Natural killer cell treated with Interleukin-12 subunit alpha and Interleukin-12 subunit beta and Interleukin-15 and Interleukin-18, amount 100 ng/mL, for 72 hours (primary cell): ENCODE measurements at places on chromosomes 12 and 14. TPM values are rescaled to one million over a fixed set of nuclear protein-coding genes. Genes with fewer than 3 reads are reported as not detected.

- DNase-seq = no peak
These were observed 147.5 kb downstream of the SLC2A13 start for GRCh38 chr12:39958377-39958776.

DNA sequence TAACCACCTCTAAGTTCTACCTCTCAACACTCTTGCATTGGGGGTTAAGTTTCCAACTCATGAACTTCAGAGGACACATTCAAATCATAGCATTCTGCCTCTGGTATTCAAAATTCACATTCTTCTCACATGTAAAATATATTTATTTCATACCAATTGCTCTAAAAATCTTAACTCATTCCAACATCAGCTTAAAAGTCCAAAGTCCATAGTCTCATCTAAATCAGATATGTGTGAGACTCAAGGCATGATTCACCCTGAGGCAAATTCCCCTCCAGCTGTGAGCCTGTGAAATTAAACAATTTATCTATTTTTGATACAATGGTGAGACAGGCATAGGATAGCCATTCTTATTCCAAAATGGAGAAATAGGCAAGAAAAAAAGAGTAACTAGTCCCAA, 214.0 kb downstream of the RGS6 start:
- no peak for DNase-seq

DNA sequence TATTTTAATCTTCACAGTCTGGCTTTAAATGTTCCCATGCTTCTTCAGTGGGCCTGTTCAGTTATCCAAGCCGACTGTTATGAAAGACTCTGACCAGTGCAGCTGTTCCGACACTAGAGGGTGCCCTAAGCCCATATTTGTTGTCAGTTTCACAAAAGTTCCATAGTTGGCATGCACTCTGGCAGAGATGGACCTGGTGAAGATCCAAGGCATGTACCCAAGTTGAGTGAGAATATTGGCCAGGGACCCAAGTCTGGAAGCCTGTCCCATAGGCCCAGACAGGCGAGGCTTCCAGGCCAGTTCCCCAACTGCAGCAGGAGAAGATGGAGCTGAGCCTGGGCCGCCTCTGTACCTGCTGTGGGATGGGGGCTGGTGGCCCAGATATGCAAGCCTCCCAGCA, 27.4 kb upstream of the GUCY2C start:
- DNase-seq = no peak

GRCh38 chr12:91272461-91273063, 89.9 kb upstream of the DCN start:
- no peak for DNase-seq

- DNase-seq = no peak
These were observed 231.6 kb downstream of the CACNA1C start for GRCh38 chr12:2284321-2284813.

- no peak for DNase-seq
These were observed 137.6 kb upstream of the PPFIA2 start for GRCh38 chr12:81896771-81897170.

GRCh38 chr12:113154351-113154973, 4.9 kb downstream of the CFAP73 start:
- DNase-seq = no peak

- no peak for DNase-seq
These were observed 137.4 kb downstream of the ZNF664 start for GRCh38 chr12:124110372-124110883.

- no peak for DNase-seq
These were observed 1324.8 kb downstream of the TMEM121 start for GRCh38 chr14:106850913-106851825.

DNA sequence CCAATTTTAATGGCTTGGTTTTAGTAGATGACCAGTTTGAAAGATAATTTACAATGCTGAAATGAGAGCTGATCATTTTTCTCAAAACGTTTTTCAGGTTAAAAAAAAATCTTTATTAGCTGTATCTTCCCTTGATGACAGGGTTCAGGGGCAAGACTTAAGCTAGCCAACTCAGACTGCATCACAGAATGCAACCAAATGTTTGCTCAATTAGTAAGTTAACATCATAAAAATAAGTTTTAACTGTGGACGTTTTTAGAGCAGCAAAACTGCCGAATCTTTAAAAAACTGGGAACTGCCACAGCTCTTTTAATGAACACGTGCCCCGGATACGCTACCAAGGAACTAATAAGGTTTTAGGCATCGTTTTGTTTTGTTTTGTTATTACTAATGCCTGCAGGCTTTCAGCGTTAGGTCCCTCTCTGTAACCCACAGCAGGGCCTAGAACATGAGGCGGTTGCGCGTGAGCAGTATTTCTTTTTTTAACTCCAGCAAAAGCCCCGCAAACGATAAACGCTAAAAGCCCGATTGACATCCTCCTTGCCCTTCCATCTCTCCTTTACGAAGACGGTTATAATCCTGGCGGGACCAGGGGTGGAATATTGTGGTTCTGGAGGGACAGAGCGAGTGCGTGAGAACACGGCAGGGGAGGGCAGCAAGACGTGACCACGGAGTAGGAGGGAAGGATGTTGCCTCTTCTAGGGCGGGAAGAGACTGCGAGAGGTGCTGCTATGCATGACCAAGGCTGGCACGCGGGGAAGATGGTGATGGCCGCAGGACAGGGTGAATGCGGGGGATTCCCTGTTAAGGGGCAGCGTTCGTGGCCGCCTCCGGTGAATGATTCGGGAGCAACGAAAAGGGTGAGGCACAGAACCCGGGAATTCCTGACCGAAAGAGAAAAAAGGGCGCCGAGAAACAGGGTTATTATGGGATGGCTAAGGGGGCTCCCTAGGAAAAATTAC, 652 bp downstream of the SUPT16H start:
- peak; percentile 75 for DNase-seq

GRCh38 chr12:56021889-56022497, 1.1 kb downstream of the IKZF4 start:
- DNase-seq = no peak

DNA sequence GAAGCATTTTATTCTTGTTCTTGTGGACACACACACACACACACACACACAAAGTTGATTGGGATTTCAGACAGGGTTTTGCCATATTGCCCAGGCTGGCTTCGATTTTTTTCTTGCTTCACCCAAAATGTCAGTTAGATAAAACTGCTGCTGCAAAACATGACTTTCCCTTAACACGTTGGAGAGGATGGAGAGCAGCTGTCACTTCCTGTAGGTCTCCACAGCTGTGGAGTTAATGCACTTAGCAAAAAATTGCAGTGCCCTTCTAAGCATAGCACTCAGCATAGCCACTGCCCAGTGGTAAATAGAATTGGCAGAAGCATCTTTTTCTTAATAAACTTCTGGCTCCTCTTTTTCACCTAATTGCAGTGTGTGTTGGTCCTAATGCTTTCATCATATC, 54.5 kb downstream of the PDZRN4 start:
- DNase-seq = no peak

DNA sequence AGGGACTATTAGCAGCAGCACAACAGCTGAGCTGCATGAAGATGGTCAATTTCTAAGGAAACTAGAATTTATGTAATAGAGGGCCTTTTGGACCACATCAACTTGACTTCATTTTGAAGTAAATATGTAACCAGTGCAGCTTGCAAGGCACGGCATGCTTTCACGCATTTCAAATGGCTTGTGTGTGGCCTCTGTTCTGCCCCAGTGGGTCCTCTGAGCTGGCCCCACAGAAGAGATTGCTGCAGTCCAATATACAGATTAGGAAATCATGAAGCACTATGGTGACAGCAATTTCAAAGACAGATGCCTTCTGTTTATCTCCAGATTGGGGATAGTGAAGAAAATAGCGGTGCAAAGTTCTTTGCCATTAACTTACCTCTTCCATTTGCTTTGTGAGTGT, 101.4 kb downstream of the PDZRN4 start:
- no peak for DNase-seq

CLEC2D gene
- 122 TPM for total RNA-seq

KLHDC1 gene
- 2.4 TPM for total RNA-seq

ASCL1 gene
- not detected for total RNA-seq

BCL11B gene
- total RNA-seq = 12.9 TPM

ZNF140 gene
- 17.1 TPM for total RNA-seq

PSMA6 gene
- 464 TPM for total RNA-seq

PTGDR gene
- 4.5 TPM for total RNA-seq

CREBL2 gene
- total RNA-seq = 15.9 TPM

INHBE gene
- total RNA-seq = not detected
